ENCODE measurements at places on chromosomes 7 and 10. TPM values are rescaled to one million over a fixed set of nuclear protein-coding genes. Genes with fewer than 3 reads are reported as not detected.

FGL2 gene
- total RNA-seq = not detected

SMIM30 gene
- 29.8 TPM for total RNA-seq

LLCFC1 gene
- total RNA-seq = not detected

ZNF425 gene
- 1.7 TPM for total RNA-seq

GDF2 gene
- not detected for total RNA-seq

OIT3 gene
- total RNA-seq = not detected

LOXL4 gene
- 1.4 TPM for total RNA-seq

EN2 gene
- 0.99 TPM for total RNA-seq

ATOH7 gene
- 0.20 TPM for total RNA-seq

DDC gene
- total RNA-seq = 0.75 TPM

DGKI gene
- 0.23 TPM for total RNA-seq

STK31 gene
- total RNA-seq = 0.80 TPM

ASB15 gene
- total RNA-seq = not detected

AEBP1 gene
- total RNA-seq = not detected
